ENCODE measurements at places on chromosomes 6 and 20.

- DNase-seq: no peak
These were observed 109.3 kb upstream of the TAB2 start for GRCh38 chr6:149208134-149208601.

DNA sequence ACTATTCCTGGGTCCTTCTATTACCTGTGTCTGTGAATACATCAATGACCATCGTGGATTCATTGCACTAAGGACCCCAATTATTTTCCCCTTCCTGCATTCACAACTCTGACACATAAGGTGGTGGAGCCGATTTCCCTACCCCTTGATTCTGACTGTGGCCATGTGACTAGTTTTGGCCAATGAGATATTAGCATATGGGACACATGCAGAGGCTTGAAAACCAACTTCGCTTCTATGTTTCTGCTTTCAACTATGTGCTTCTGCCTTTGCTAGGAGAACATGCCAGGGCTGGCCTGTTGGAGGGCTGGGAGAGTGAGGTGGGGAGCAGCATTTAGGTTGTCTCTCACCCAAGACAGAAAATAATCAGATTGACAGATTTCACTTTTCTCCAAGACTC, 483.1 kb upstream of the JAG1 start:
- no peak for DNase-seq

DNA sequence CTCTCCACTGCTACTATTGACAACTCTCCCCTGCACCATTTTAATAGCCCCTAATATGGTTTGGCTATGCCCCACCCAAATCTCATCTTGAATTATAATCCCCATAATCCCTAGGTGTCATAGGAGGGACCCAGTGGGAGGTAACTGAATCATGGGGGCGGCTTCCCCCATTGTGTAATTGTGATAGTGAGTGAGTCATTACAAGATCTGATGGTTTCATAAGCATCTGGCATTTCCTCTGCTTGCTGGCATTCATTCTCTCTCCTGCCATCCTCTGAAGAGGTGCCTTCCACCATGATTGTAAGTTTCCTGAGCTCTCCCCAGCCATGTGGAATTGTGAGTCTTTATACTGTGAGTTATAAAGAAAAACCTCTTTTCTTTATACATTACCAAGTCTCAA, 74.1 kb upstream of the TCF21 start:
- no peak for DNase-seq

GRCh38 chr6:47321577-47321976, 11.9 kb upstream of the TNFRSF21 start:
- no peak for DNase-seq

- DNase-seq: no peak
These were observed 2.8 kb downstream of the HECA start for GRCh38 chr6:139137706-139138105.

DNA sequence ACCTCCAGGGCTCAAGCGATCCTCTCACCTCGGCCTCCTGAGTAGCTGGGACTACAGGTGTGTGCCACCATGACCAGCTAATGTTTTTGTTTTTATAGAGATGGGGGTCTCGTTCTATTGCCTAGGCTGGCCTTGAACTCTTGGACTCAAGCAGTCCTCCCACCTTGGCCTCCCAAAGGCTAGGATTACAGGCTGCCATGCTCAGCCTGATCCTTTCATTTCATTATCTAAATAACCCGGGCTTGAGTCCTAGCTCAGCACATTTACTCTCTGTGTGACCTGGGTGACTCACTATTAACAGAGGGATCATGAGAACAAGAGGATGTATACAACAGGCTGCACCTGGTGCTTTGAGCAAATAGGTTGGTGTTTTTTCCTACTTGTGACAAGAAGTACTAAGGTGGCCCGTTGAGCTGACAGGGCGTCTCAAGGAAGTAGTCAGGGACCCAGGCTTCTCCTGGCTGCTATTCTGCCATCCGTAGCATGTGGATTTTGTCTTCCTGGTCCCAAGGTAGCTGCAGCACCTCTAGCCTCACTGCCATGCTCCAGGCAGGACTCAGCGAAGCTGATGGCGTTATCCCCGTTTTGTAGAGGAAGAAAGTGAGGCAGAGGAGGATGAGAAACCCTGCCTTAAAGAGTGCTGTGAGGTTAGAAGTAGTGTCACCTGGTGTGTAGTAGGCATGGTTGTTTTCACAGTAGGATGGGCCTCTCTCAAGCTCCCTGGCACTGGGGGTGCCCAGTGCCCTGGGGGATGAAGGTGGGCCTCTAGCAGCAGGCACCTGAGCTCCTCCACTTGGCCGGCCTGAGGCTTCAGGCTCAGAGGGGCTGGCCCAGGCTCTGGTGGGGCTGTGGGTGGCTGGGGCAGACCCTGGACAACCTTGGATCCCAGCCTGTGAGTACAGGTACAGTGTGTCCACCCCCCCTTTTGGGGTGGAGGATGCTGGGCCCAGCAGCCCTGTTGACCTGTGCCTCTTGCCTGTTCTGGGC, 62.4 kb downstream of the ADNP start:
- DNase-seq: no peak

- no peak for DNase-seq
These were observed 106.8 kb upstream of the BEND6 start for GRCh38 chr6:56848105-56848504.

GRCh38 chr6:107488875-107489635, 862 bp upstream of the SOBP start:
- peak; percentile 36 for DNase-seq

GRCh38 chr6:125863023-125863422, 72.3 kb downstream of the NCOA7 start:
- DNase-seq: no peak

DNA sequence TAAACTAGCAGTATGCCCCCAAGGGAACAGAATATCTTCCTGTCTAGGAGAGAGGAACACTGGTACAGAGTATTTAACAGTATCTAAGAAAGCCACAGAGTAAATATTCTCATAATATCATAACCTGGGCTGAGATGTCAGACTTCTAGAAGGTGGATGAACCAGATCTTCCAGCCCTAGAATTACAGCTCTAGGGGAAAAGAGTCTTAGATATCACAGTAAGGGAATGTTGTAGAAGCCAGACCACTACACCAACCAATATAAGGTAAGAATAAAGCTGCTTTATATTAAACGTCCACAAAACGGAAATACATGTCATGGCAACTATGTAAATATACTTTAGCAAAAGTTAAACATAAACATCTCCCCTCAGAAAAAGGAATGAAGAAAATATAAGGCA, 12.4 kb downstream of the SERINC1 start:
- DNase-seq: no peak

DNA sequence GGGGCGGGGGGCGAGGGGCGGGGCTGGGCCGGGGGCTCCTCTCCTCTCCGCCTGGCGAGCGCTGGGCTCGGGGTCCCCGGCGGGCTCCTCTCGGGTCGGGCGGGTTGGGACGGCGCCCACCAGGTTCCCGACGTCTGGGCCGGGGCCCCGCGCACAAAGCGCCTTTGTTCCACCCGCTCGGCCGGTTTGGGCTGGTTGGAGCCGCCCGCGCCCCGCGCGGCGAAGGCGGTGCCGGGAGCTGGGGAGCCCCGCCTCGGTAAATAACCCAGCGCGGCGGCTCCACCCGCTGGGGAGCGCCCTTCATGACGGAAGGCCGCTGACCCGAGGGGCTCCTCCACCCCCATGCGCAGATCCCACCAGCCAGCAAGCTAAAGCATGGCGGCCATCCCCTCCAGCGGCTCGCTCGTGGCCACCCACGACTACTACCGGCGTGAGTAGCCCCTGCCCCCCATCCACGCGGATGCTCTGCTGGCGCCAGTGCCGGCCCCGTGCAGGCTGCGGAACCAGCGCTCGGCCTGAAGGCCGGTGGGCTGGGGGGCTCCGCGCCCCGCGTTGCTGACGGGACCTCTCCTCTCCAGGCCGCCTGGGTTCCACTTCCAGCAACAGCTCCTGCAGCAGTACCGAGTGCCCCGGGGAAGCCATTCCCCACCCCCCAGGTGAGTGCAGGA, 503 bp downstream of the PPDPF start:
- DNase-seq: peak; percentile 77

DNA sequence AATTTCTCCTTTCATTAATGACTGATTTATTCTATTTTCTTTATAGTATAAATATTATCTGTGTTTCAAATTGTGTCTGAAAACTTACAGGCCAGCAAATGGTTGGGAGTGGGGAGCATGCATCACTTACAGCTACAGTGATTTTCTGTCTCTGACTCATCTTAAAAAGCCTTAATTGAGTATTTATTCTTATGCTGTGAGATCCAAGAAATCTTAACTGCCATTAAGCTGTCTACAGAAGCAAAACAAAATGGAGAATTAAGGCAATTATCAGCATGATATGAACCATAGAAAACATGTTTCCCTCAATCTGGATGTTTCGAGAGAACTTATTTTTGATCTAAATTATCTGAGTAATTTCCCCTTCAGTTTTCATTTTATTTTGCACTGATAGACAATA, 831.2 kb downstream of the KIF16B start:
- no peak for DNase-seq
